Left hindlimb (tissue), 1 donor: ENCODE measurements at places on chromosomes 7 and 10.
A peak's percentile ranks its signal among the peaks of the same experiment; 100 is the strongest.

- DNase-seq = no peak
Measured at GRCh38 chr10:130820880-130821482, 490.5 kb downstream of the TCERG1L start.

DNA sequence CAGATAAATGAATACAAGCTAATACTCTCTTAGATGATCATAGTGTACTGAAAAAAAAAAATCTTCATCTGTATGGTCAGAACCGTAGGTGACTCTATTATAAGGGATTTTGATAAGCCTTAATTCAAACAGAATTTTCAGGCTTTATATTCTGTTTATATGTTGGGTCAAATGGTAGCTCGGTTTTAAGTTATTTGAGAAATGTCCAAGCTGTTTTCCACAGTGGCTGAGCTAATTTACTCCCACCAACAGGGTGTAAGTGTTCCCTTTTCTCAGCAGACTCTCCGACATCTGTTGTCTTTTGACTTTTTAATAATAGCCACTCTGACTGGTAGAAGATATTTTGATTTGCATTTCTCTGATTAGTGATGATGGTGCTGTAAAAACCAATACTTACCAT, 328.8 kb upstream of the MAGI2 start:
- DNase-seq = no peak

DNA sequence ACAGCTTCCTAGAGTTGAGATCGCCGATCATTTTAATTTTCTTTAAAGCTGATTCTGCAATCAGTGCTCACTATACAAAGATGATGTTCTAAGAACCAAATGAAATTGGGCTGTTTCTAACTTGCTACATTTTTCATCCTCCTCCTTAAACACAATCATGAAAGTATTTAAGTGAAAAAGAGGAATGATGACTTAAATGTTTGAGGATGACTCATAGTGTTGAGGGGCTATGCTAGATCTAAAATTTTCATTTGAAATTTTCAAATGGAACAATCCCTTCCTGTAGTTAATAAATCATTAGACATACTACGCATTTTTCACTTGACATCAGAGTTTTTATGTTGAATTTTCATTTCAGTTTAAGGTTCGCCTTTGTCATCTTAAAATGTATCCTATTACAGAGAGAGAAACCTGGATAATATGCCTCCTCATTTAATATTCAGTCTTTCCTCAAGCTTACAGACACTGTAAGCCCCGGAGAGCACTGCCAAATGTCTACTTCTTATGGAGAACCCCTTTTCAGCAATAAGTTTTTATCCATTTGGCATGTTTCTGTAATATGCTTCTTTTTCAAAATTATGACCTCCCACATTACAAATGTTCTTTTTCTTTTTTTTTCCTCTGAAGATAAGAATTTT, 499.6 kb downstream of the MAGI2 start:
- no peak for DNase-seq

GRCh38 chr10:3423384-3423783, 250.8 kb upstream of the PITRM1 start:
- DNase-seq = no peak

DNA sequence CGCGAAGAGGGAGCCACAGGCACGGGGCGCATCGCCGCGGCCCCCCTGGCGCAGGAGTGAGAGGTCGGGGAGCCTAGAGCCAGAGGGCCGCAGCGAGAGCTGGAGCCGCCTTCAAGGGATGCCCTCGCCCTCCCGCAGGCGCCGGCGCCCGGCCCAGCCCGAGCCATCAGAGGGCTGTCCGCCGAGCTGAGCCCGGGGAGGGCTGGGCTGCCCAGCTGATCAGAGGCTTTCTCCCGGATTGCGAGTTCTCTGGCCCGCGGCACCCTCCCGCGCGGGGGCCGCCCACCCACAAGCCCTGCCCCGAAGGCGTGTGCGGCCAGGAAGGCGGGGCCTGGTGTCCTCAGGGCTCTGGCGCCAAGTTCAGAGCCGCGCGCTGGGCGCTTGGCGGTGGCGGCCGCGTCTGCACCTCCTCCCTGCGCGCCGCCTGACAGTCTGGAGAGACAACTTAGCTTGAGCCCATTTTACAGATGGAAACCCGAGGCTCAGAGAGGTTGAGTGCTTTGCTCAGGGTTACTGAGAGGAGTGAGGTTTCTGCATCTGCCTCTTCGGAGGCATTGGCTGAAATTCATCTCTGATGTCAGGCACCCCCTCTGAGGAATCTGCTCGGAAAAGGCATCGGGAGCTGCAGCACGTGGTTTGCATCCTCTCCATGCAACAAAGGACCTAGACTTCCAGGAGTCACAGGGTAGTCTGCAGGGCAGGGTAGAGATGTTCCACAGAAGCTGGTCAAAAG, 3.8 kb upstream of the ANTXRL start:
- DNase-seq = peak; percentile 74

DNA sequence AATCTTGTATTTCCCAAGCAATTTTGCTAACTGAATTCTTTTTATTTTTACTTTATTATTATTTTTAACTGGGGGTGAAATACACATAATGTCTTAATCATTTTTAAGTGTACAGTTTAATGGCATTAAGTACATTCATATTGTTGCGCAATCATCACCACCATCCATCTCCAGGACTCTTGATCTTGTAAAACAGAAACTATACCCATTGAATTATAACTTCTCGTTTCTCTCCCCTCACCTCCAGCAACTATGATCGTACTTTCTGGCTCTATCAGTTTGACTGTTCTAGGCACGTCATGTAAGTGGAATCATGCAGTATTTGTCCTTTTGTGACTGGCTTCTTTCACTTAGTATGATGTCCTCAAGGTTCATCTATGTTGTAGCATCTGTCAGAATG, 108.8 kb downstream of the ARL5B start:
- DNase-seq = no peak

GRCh38 chr10:22518167-22518724, 172.9 kb downstream of the SPAG6 start:
- no peak for DNase-seq

DNA sequence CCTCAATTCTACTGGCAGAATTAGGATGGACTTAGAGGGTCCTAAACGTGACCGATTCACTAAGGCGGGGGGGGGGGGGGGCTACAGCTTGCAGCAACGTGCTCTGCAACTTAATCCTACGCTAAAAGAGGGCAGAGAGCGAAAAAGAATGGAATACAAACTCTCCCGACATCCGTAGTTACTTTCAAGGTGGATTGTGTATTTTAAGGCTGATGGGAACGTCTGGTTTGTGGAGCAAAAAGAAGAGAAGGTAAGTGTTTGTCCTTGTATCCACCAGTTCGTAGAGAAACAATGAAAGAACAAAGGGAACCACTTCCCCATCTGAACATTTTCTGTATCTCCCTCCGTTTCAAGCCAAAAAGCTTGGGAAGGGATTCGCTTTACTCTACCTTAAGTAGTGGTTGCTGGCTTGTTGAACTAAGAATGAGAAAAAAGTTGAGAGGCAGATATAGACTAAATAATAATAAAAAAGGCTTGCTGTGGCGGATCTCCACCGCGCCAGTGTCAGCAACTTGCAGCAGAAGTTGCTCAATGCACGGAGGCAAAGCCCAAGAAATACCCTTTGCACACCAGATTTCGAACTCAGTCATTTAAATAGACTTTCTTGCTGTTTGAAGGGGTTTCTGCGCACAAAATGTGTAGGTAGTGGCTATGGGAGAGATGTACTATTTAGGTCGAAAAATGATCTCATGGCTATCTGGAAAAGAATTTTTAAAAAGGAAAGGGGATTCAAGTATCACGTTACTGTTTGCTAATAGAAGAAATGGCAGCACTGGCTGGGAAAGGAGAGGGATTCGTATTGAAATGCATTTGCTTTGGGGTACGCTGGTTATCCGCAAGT, 736 bp downstream of the SKIDA1 start:
- no peak for DNase-seq

DNA sequence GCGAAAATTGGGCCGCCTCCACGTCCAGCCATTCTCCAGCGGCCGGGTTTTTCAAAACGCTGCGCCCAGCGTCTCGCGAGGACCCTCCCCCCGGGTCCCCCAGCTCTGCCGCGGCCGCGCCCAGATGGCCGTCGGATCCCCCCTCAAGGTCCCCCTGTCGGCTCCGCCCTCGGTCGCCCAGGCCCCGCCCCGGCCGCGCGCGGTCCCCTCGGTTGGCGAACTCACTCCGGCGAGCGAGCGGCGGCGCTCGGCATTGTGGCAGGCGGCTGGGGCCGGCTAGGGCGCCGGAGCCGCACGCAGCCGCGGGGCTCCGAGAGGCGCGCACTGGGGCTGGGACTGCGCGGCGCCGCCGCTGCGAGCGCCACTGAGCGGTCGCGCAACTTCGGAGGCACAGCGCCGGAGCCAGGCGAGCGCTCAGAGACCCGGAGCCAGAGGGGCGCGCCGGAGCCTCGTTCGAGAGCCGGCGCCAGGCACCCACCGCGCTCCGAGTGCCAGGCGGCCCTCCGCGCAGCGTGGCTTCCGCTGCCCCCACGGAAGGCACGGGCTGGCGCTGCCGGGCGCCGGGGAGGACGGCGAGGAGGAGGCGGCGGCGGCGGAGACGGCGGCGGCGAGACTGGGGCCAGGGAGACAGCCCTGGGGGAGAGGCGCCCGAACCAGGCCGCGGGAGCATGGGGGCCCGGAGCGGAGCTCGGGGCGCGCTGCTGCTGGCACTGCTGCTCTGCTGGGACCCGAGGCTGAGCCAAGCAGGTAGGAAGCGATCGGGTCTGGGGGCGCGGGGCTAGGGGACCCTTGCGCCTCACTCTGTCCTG, at the start of gene UNC5B:
Gene UNC5B (plus strand): TSS at position 253 of the 809 bp plus-strand sequence. CDS start 416 bp downstream, at position 669.
- peak; percentile 90 for DNase-seq
